ENCODE measurements at places on chromosomes 16 and 17. TPM values are rescaled to one million over a fixed set of nuclear protein-coding genes. Genes with fewer than 3 reads are reported as not detected.

ABI3 gene
- 15.2 TPM for total RNA-seq

CDRT15 gene
- not detected for total RNA-seq

RCVRN gene
- not detected for total RNA-seq

TLCD1 gene
- 18.1 TPM for total RNA-seq

TNP2 gene
- total RNA-seq: not detected

NOB1 gene
- total RNA-seq: 60.6 TPM
